ENCODE measurements at places on chromosomes 4 and X.

GRCh38 chrX:151393514-151393913 is 3.5 kb upstream of the VMA21 start:
- DNase-seq = no peak

DNA sequence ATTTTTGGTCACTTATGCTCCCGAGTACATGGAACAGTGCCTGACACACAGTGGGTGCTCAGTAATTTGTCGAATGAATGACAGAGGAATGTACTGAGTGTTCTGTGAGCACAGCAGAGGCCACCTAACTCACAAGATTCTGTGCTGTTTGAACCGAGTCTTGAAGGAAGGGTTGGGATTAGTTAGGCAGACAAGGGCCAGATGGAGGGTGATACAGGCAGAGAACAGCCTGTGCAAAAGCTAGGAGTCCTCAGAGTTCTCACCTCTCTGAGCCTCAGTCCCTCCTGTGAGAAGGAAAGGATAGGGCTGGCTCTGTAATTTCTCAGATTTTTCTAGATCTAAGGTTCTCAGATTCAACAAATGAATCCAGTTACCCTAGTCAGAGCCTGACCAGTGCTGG is 108.8 kb downstream of the NHSL2 start:
- DNase-seq = no peak

DNA sequence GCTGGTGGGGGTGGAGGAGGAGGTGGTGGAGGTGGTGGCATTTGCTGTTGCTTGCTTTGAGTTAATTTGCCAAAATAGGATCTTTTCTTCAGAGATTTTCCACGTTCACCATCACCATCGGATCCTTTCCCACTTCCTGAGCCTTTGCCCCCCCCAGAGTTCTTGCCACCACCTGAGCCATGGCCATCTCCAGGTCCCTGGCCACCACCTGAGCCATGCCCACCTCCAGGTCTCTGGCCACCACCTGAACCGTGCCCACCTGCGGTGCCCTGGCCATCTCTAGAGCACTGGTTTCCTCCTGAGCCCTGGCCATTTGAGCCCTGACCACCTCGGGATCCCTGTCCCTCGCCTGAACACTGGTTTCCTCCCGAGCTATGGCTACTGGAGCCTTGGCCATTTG is 1.9 kb downstream of the IRS4 start:
- no peak for DNase-seq

GRCh38 chr4:183455431-183456195 is 11.2 kb downstream of the CDKN2AIP start:
- no peak for DNase-seq

DNA sequence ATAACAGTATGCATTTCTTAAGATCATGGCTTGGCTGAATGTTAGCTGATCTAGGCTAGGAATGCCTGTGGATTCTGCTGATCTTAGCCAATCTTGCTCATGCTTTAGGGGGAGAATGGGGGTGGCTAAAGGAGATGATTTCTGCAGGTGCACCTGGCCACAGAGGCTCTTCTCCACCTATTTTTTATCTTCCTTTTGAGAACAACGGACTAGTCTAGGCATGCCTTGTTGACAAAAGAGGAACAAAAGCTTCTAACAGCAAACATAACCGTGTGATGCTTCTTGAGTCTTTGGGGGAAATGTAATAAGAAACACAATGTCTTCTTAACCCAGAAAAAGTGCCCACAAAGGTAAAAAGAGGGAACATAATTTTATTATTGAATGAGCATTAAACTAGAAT is 743.5 kb downstream of the ARAP2 start:
- DNase-seq = no peak

GRCh38 chrX:87525771-87526229 is 8.2 kb downstream of the KLHL4 start:
- peak; percentile 21 for DNase-seq

- no peak for DNase-seq
These were observed 68.5 kb downstream of the FGFBP1 start for GRCh38 chr4:15870079-15870478.

GRCh38 chr4:22372986-22373385 is 142.9 kb downstream of the ADGRA3 start:
- no peak for DNase-seq

DNA sequence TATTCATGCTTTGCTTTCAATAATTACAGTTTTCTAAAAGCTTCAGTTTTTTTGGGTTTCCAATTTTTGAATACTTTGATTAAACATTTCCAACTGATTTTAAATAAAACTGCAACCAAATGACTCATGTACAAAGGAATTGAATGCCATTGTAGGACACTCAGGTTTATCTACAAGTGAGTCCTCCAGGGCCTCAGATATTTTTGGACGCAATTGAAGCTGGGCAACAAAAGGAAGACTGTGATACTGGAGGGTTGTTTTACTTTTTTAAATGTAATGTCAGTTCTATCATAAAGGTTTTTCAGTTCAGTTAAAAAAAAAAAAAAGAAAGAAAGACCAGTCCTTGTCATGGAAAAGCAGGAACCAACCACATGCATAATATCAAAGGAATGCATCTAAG is 64.2 kb downstream of the MAGEA10 start:
- DNase-seq = no peak

- DNase-seq = peak; percentile 49
These were observed 39.2 kb downstream of the COPS4 start for GRCh38 chr4:83074086-83074704.

DNA sequence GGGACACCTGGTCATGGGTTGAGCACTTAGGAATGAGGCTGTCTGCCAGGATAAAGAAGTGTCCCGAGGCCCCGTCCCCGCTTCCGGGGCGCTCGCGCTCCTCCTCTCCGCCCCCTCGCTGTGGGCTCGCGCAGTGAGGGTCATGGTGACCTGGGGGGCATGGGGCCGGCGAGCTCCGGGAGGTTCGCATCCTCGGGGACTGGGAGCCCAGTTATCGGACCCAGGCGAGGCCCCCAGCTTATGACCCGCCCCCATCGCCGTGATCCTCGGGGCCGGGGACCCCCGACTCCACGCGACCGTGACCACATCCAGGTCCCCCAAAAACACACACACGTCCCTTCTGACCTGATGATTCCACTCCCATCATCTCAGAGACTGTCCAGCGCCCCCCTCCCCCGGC is 35.3 kb upstream of the SRPX start:
- DNase-seq = no peak

DNA sequence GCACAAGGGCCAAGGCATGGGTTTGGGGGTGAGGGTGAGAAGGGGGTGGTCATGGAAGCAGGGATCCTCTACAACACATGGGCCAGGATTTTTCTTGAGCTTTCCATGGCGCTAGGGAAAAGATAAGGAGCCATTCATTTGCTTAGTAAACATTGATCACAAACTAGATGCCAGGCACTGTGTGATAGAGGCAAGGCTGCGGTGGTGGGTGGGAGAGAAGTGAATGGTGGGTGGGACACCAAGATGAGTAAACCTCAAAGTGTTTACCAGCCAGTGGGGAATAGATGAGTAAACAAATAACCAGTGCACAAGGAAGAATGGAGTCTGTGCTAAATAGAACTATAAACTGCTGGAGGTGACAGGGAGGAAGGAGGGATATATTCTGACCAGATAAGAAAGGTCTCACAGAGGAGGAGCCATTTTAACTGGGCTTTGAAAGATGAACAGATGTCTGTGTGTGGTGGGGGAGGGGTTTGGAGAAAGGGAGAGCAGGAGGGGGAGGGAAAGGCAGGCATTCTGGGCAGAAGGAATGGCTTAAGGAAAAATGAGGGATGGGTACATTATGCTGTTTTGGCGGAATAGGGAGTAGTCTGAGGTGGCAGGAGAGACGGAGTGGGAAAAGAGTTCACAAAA is 48.0 kb upstream of the LAS1L start:
- DNase-seq = no peak

DNA sequence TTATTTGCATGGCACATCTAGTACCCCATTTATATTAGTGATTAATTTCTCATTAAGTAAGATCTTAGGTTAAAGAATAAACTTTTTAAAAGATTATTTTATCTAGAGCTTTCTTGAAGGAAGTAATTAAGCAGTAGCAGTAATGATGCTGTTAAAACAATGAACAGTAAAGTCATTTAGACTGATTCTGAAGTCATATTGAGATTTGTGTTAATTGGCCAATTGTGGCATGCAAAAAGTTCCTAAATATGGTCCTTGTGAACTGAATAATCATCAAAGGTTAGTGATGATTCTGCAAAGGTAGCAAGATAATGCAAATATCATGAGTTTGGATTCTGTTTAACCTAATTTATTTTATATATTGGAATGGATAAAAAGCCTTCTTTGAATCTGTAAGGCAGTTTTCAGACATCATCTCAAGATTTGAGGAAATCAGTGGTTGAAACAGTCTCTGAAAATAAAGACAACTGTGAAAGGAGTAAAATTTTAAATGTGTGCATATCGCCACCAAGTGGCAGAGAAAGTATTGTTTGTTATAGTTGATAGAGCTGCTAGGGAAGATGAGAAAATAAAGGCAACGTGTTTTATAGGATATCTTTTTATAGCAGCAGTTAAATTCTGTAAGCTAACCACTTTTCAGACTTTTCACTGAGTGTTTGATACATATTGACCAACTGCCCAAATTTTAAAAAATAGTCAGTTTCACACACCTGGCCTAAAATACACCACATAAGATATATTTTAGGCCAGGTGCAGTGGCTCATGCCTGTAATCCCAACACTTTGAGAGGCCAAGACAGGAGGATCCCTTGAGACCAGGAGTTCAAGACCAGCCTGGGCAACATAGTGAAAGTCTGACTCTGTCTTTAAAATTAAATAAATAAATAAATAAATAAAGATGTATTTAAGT is 79.6 kb downstream of the CCKAR start:
- DNase-seq = peak; percentile 21

DNA sequence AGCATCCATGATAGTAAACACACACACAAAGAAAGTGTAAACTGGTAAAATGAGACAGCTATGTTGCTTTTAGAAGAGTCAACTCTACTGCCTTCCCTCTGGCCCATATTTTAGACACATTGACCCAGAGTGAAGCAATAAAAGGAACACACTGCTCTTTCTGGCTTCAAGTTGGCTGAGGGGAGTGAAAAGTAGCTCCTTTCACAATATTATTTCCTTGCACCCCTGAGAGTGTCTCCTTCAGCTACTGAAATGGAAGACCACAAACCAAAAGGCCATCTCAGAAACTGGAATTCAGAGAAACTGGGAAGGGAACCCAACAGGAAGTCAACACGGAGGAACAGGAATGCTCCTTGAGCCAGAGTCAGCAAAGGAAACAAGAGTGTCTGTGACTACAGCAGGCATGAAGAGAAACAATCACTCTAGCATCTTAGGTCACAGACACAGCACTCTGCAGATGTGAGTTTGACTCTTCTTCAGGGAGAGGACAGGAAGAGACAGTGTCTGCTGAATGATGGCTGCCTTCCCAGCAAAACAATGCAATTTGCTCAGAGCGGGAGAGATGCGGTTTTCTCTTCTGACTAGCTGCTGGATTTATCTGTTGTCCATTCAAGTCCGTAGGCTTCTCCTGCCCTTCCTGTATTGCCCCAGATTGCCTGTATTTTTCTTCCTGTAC is 106.7 kb downstream of the SPATA18 start:
- no peak for DNase-seq

DNA sequence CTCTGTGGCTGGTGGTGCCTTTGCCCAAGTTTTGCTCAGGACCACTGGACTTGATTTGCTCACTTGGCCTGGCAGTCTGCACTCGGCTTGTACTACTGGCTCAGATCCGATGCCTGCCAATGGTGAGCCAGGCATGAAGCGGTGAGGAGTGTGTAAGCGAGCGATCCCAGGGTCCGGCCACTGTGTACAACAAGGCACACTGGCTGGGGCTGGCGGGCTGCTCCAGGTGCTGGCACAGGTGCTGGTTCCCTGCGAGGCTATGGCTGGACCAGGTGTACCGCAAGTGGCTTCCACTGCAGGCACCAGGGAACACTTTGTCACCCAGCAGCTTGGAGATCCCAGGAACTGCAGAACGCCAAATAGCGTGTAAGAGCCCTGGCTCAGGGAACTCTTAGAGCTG is 329.7 kb downstream of the CCSER1 start:
- no peak for DNase-seq

GRCh38 chr4:2125023-2125422 is 65.9 kb downstream of the NAT8L start:
- DNase-seq = no peak

DNA sequence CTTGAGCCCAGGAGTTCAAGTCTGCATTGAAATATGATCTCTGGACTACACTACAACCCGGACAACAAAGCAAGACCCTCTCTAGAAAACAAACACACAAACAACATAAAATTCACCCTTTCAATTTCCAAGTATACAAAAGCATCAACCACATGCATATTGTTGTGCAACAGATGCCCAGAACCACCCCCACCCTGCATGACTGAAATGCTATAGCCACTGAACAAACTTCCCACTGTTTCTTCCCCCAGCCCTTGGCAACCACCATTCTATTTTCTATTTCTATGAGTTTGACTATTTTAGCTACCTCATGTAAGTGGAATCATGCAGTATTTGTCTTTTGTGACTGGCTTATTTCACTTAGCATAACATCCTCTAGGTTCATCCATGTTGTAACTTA is 14.2 kb upstream of the C4orf51 start:
- no peak for DNase-seq

DNA sequence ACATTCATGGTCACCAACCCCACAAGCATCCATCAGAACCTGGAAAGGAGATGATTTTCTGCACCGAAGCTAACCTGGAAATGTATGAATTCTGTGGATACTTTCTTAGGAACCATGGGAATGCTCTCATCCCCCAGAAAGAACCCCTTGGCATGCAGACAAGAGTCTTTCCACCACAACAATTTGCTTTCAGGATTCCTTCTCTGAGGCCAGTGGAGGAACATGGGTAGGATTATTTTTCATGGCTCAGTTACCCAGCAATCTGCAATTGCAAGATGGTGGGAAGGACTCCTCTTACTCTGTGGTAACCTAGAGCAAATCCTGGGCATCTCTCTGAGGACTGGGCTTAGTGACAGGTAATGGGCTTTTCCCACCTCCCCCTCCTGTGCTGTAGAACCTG is 131.9 kb upstream of the MSX1 start:
- DNase-seq = no peak

GRCh38 chr4:23720556-23720955 is 169.3 kb downstream of the PPARGC1A start:
- peak; percentile 24 for DNase-seq

DNA sequence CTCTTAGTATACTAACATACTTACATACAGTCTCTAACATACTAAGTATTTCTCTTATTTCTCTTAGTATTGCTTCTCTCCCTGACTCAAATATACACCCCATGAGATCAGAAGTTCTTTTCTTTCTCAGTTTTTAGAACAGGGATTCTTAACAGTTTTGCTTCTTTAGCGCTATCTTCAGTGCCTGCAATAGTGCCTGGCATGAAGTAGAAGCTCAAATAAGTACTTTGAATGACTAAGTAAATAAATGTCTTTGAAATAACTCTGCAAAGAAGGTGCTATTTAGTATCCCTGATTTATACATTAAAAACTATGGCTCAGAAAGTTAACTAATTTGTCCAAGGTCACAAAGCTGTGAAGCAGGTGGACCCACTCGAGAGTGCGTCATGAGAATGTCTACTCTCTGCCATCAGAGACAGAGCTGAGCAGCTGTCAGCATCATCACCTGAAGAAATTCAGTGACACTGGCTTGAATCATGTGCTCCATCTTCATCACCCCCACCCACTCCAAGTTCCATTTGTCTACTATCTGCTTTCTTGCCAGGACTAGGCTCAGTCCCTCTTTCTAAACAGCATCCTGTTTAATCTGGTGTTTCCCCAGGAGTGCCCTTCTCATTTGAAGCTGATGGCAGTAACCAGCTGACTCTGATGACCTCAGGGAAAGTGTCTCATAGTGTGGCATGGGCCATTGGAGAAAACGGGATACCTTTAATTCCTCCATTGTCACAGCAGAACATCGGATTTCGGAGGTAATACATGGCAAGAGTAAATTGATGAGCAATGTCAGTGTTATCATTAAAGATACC is 83.1 kb downstream of the CC2D2A start:
- DNase-seq = no peak
